Stimulated activated CD8-positive, alpha-beta memory T cell treated with anti-CD3 and anti-CD28 coated beads, Interleukin-15, amount 100 ng/mL, for 48 hours (primary cell): ENCODE measurements at places on chromosomes 11 and 22.

GRCh38 chr11:64268025-64268892 lies 16.2 kb downstream of the BAD start:
- no peak for DNase-seq

GRCh38 chr11:19288256-19288655 lies 47.5 kb upstream of the E2F8 start:
- DNase-seq = no peak

DNA sequence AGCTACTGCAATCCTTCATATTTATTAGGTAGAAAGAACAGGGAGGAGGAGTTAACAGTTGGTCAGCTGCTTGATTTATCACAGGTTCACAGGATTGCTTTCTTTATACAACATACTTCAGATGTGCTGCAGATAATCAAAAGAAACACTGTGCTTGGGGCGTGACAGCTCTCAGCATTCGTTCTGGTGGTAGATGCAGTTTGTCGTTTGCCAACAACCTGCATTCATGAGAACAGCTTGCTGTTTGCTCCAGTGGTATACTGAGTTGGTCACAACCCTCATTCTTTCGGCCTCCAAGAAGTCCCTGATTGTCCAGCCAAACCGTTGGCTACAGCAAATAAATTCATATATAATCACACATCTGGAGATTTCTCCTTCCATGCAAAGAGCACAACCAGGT lies 120.5 kb downstream of the ZNF280B start:
- DNase-seq = no peak

GRCh38 chr11:115710426-115710825 lies 206.2 kb upstream of the CADM1 start:
- DNase-seq = no peak

GRCh38 chr22:42901790-42902508 lies 44.9 kb upstream of the ARFGAP3 start:
- DNase-seq = no peak

DNA sequence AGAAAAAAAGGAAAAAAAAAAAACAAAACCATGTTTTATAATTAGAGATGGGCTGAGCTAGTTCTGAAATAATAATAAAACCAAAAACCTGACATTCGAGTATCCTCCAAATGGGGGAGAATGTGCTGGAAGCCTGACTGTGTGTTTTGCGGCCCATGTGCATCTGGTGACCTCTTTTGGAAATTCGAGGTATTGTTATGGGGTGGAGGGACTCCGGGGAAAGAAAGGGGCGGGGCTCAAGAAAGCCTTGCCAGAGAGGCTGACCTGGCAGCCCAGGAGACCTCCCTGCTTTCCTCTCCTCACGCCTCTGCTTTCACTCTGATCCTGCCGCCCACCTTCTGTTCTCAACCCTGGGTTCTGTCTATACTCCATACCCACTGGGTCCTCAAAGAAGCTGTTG lies 72.9 kb downstream of the CTTN start:
- DNase-seq = no peak

DNA sequence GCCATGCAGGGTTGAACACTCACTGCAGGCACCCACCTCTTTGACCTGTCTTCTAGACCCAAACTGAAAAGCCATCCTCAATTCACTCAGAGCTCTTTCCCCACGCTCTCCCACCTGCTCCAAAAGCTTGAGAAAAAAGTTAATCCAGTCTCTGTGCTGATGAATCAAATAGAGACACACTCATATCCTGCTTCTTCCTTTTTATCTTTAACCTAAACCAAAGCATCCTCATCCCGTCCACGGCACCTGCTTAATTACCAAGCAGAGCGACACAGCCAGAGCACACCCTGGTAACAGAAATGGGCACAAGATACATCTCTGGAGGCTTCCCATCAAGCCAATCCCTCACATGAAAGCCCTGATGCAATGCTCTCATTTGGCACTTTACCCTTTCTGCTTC lies 102.6 kb downstream of the PLEKHA7 start:
- DNase-seq = no peak
